ENCODE measurements at places on chromosomes 1 and 21. TPM values are rescaled to one million over a fixed set of nuclear protein-coding genes. Genes with fewer than 3 reads are reported as not detected.

Gene C1orf94
- not detected for polyA plus RNA-seq

Gene TIE1
- polyA plus RNA-seq: 1.8 TPM

Gene AVPR1B
- not detected for polyA plus RNA-seq

Gene CD2
- polyA plus RNA-seq: 0.46 TPM

Gene C1orf141
- polyA plus RNA-seq: not detected

Gene TAS1R2
- not detected for polyA plus RNA-seq

Gene LAMB3
- 21.0 TPM for polyA plus RNA-seq

Gene RGS4
- polyA plus RNA-seq: 0.23 TPM

Gene SNRNP40
- 21.0 TPM for polyA plus RNA-seq

Gene TEX38
- 0.16 TPM for polyA plus RNA-seq

Gene ESPN
- polyA plus RNA-seq: 202 TPM
